ENCODE measurements at places on chromosomes 13 and 19.

- DNase-seq = peak; percentile 76
Measured at GRCh38 chr19:11142528-11143171, 12.9 kb downstream of the SPC24 start.

- no peak for DNase-seq
Measured at GRCh38 chr19:3058009-3058820, 4.1 kb downstream of the TLE5 start.

GRCh38 chr13:31790992-31791391, 51.7 kb downstream of the RXFP2 start:
- no peak for DNase-seq

- DNase-seq = no peak
Measured at GRCh38 chr19:13946414-13946813, 5.9 kb upstream of the DCAF15 start.

DNA sequence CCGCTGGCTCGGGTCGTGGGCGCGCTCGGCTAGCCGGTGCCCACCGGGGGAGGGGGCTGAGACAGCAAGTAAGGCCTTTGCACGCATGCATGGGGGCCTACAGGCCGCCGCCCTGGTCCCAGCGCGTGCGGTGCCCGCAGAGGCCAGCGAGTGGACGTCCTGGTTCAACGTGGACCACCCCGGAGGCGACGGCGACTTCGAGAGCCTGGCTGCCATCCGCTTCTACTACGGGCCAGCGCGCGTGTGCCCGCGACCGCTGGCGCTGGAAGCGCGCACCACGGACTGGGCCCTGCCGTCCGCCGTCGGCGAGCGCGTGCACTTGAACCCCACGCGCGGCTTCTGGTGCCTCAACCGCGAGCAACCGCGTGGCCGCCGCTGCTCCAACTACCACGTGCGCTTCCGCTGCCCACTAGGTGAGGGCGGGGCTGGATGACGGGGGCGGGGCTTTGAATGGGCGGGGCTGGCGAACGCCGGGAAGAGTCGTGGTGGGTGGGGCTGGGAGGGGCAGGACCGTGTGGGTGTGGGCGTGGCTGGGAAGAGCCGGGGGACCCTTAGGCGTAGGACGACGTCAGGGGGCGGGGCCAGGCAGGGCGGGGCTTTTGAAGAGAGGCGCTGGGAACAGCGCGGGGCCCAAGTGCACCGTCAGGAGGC, 2.1 kb downstream of the CILP2 start:
- DNase-seq = no peak

DNA sequence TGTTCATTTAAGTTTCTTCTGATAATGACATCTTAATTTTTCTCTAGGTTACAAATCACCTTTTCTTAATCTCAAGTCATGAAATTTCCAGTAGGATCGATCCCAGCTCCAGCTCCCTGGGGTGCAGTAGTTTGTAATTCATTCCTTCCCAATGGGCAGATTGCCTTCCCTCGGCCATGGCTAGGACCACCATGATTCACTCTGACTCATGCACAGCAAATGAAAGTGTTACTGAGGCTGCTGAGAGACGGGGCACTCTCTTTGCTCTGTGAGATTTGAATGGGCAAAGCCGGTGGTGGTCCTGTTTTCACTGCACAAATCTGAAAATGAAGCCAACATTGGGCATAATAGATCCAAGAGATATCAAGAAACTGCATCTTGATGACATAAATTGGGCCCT, 202.8 kb upstream of the IRS2 start:
- no peak for DNase-seq

DNA sequence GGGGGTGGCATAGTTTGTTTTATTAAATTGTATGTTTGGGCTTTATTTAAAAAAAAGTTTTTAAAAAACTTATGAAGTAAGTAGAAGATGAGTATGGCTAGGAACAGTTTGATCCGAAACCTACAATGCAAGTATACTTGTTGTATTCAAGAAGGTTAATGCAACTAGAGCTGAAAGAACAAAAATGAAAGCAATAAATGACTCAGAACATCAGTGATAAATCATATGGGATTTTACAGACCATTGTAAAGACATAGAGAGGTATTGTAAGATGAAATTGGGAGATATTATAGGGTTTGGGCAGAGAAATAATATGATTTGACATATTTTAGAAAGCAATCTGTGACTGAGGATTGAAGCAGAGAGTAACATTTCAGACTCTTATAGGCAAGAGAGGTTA, 1135.3 kb downstream of the SLITRK5 start:
- no peak for DNase-seq

- no peak for DNase-seq
Measured at GRCh38 chr19:1079566-1080111, 12.7 kb downstream of the ARHGAP45 start.

DNA sequence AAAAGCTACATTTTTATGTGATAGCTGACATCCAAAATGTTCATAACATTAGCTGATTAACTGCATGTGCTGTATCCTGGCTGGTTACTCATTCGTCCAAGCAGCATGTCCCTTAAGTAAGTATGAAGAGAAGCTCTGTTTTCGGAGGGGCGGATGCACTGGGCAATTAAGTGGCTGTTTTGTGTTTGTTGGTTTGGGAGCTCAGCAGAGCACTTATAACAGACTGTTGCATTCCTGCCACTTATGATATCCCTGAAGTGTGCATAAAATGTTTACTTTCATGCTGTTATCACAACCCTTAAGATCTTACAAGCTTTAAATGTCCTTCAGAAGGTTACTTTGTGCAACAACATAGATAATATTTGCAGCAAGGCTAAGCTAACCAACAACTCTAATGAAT, 264.1 kb downstream of the NALCN start:
- DNase-seq = no peak

DNA sequence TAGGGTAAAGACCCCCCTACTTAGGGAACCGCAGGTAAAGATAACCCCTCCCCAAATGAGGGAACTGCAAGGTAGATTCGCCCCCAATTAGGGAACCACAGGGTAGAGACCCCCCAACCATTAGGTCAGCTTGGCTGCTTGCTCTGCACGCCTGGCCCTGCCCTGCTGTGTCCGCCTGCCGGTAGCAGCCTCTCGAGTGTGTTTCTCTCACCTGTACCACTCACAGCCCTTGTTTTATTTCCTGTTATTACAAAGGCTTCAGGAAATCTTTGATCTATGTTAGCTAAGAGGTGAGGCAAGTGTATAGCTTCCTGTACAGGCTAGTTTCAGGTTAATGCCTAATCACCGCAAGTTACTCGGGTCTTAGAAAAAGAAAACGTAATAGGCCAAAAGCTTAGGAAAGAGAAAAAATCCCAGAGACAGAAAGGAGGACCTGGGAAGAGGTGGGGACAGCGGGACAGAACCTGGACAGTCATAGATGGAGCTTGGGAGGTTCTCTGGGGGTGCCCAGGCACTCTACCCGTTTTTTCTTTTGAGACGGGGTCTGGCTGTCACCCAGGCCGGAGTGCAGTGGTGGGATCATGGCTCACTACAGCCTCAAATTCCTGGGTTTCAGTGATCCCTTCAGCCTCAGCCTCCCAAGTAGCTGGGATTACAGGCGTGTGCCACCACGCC, 23.1 kb upstream of the EIF3G start:
- DNase-seq = no peak

DNA sequence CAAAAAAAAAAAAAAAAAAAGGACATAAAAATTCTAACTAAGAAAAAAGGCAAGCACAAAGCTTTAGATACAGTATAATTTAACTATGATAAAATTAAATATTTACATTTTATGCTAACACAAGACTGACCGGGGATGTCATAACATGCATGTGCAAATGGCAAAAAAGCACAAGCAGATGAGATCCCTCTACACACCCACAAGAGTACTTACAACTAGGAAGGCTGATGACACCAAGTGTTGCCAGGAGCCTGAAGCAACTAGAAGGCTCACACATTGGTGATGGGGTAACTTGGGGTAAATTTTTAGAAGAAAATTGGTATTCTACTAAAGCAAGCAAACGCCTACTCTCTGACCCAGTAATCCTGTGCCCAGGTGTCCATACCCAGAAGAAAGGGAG, 6.7 kb downstream of the PCID2 start:
- no peak for DNase-seq

GRCh38 chr13:77345150-77345780, 18.4 kb upstream of the MYCBP2 start:
- no peak for DNase-seq

DNA sequence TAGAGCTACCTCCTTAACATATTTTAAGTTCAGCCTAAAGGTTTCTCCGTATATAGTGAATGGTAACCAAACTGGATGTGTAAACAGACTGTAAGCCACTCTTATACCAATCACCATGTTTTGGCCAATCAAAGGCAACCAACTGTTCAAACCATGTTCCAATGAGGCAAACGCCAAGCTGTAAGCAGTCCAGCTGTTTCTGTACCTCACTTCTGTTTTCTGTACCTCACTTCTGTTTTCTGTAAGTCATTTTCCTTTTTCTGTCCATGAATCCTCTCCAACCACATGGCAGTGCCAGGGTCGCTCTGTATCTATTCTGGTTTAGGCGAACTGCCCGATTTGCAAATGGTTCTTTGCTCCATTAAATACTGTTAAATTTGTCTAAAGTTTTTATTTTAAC, 24.4 kb downstream of the COMMD6 start:
- DNase-seq = no peak

DNA sequence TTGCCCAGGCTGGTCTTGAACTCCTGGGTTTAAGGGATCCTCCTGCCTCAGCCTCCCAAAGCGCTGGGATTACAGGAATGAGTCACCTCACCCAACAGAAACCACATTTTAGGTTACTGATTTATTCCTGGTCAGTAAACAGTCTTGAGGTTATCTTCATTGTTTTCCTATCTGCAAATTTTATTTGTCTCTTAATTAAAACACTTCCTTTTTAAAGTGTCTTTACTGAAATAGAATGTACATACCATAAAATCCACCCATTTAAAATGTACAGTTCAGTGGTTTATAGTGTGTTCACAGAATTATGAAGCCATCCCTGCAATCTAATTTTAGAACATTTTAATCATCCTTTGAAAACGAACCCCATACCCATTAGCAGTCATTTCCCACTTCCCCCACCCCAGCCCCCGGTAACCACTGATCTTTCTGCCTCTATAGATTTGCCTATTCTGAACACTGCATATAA, 63.0 kb downstream of the MAP4K1 start:
- DNase-seq = no peak

- DNase-seq = no peak
Measured at GRCh38 chr19:5996623-5997320, 18.8 kb upstream of the RANBP3 start.

DNA sequence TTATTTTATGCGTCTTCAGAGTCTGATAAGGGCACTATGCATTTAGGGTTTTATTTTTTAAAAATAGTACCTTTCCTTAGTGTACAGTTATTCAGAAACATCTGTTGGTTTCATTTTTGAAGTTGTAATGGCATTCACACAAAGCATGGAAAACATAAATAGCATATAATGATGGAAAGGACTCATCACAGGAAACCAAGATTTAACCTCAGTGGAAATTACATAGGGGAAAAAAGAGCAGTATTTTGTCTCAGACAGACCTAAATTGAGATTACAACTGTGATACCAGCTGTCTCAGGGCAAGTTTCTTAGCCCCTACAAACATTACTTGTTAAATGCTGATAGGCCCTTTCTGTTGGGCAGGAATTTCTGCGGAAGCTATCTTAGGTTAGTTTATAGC, 57.2 kb downstream of the NHLRC3 start:
- DNase-seq = no peak

DNA sequence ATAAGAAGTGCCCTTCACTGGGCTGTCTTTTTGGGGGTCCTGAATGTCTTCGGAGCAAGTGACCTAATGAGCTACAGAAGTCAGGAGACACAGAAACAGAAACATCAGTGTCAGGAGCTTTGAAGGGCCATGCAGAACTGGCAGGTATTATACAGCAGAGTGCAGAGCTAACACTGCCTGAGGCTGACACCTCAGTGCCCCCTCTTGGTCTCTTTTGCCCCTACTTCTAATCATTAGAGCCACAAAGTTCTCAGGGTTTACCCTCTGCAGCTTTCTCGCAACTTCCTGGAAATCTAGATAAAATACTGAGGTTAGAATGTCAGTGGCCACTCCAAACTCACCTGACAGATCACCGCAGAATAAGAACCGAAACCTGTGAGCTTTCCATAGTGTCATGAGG, 172.7 kb downstream of the B3GLCT start:
- no peak for DNase-seq

GRCh38 chr13:65063753-65064152, 2166.4 kb downstream of the PCDH9 start:
- DNase-seq = no peak

DNA sequence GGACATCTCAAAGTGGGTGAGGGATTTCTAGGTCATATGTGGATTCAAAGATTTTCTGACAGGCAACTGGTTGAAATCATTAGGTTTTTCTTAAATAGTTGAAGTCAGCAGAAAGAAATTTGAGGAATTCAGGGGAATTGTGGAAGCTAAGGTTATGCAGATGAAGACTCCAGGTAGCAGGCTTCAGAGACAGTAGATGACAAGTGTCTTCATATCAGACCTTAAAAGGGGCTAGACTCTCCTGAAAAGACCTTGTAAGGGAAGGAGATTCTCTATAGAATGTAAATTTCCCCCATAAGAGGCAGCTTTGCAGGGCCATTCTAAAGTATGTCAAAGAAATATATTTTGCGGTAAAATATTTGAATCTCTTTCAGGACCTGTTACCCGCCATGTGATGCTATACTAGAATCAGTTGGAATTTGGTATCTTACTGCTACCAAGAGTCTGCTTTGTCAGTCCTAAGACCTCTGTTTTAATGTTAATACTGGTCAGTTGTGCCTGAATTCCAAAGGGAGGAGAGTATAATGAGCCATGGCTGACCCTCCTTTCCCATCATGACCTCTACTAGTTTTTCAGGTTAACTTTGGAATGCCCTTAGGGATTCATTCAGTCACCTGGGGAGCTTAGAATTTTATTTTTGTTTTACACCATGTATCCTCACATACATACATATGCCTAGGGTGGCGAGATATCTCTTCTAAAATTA, 1115.5 kb upstream of the SLC10A2 start:
- DNase-seq = no peak

DNA sequence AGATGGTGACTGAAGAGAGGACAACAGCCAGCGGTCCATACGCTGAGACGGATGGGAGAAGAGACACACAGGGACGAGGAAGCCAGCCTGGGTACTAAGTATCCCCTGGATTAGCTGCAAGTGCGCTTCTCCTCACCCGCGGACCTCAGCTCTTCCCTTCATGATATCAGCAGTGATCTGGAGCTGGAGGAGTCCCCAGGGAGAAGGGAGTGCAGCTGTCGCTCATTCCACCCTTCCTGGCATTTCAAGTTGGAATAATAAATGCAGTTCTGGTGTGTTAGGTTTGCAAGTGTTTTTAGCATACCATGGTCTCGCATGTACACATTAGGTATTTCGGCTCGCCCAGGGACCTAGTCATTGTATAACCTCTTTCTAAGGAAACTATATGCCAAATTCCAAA, 88.5 kb upstream of the C1QTNF9B start:
- no peak for DNase-seq

DNA sequence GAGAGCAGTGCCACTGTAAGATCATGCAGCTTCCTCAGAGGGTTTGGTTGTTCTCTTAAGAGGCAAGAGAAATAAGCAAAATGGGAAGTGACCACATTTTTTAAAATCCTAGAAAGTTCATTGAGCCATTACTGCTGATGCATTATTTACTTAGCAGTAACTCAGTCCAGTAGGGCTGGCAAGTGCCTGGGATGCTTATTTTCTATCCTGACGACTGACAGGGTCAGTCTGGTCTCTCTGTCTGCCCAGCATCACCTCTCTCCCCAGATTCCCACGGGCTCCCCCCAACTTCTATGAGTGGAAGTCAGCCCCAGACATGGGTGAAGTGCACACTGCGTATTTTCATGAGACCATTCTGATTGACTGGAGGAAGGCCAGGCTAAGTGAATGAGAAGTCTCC, 10.4 kb downstream of the SHISA2 start:
- DNase-seq = no peak

- peak; percentile 86 for DNase-seq
Measured at GRCh38 chr13:73171271-73171682, 112.5 kb downstream of the KLF5 start.

- peak; percentile 97 for DNase-seq
Measured at GRCh38 chr13:41060082-41060723, 1.1 kb upstream of the WBP4 start.

Measured in Caco-2 (cell line).